ENCODE measurements at places on chromosomes 12 and 14.

GRCh38 chr12:94636462-94637085 is 13.8 kb downstream of the TMCC3 start:
- DNase-seq = no peak

DNA sequence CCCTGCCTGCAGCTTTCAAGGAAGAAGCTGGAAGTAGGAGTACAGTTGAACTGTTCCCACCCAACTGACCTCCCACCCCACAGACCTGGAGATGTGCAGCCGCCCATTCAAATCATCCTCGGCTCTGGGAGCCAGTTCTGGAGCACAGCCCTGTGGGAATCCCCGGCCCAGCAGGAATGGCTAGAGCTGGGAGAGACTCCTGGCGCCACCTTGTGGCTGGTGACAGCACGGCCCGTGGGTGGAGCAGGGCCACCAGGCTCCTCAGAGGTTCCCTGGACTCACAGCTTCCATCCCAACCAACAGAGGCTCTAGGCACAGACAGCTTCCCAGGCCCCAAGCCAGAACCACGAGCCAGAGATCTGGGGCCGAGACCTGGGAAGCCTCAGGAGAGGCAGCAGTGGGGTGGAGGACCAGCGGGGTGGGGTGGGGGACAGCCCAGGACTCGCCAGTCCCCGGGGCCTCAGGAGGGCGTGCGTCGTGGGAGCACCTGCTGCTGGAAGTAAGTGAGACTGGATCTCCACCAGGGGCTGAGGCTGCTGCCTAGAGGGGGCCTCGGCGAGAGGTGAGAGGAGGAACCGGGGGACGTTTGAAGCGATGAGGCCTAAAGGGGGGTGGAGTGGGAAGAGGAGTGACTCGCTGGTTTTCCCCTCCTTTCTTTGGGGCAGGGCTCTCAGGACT is 43.4 kb downstream of the RNF34 start:
- no peak for DNase-seq

DNA sequence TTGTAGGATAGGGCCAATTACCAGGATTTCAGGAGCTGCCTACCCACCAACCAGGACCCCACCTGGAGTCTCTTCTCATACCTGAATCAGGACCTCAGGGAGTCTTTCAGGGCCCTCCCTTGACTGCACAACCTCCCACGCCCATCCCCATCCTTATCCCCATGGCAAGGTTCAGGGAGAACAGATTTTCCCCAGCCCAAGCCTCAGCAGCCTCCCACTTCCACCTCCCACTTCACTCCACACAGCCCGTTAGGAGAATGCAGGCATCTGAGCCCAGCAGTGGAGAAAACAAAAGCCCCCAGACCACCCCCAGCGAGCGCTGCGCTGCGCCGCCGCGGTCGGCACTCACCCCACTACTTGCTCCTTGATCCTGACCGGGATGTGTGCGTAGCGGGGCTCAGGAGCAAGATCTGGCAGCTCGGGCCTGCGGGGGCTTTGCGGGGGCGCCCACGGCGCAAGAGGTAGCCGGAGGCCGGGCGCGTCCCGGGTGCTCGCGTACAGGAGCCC is 1.4 kb downstream of the B4GALNT1 start:
- no peak for DNase-seq

DNA sequence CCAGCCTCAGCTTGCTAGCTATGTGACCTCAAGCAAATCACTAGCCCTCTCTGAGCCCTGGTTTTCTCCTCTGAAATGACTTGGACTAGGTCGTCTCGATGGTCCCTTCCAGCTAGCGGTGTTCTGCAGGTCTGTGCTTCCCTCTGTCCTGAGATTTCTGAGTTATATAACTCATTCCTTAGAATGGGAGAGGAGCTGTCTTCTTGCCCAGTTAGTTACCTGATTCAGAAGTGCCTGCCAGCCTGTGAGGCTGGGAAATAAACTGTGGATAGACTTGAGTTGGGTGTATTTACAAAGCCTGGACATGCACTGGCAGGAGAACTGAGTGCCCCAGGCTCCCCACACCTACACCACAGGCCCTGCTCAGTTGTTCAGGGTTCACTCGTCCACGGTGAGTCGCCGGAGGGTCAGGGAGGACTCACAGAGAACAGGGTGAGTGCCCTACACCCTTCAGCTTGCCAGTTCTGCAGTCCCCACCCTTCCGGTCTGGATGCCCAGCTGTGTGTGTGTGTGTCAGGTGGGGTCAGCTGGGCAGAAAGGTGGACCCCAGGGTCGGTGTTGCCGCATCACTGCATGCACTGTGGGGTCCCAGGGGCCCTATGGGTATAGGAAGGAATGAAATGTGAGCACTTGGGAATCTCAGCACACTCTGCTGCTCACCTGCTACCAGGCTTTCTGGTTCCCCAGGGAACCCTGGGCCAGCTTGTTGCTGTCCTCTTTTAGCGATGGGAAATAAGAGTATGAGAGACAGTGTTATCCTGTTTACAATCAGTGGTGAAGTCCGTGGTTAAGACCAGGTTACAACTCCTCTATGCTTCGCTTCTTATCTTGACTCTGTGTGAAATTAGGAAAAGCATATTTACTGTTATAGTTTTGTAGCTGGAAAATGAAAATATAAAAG is 348.2 kb downstream of the DPF3 start:
- no peak for DNase-seq

- DNase-seq = no peak
These were observed 18.4 kb downstream of the PRKAB1 start for GRCh38 chr12:119686355-119686754.

GRCh38 chr14:64442300-64442988 is 22.9 kb upstream of the AKAP5 start:
- DNase-seq = no peak
